ENCODE measurements at places on chromosomes 12 and 14. TPM values are rescaled to one million over a fixed set of nuclear protein-coding genes. Genes with fewer than 3 reads are reported as not detected.

Gene TSHR
- total RNA-seq = not detected

Gene IL26
- total RNA-seq = not detected

Gene RPL10L
- 3.1 TPM for total RNA-seq

Gene GPR132
- 1.5 TPM for total RNA-seq

Gene ACSM4
- total RNA-seq = not detected

DNA sequence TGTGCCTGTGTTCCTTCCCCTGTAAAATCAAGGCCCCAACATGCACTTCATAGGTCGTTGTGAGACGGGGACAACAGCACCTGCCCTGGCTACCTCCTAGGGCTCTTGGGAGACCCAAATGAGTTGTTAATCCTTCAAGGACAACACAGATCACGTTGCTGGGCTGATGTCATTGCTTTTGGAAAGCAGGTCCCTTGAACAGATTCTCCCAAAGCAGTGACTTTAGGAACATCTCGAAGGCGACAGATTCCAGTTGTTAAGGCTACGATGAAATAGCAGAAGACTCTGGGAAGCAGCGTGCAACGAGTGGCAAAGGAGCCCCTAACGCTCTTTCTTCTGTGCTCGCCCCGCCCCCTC is 26.2 kb upstream of the MAP1LC3B2 start:
- no peak for DNase-seq

- no peak for DNase-seq
These were observed 82.8 kb downstream of the BORCS5 start for GRCh38 chr12:12439636-12440035.

- DNase-seq = no peak
These were observed 2.9 kb upstream of the EPYC start for GRCh38 chr12:91007531-91008290.

DNA sequence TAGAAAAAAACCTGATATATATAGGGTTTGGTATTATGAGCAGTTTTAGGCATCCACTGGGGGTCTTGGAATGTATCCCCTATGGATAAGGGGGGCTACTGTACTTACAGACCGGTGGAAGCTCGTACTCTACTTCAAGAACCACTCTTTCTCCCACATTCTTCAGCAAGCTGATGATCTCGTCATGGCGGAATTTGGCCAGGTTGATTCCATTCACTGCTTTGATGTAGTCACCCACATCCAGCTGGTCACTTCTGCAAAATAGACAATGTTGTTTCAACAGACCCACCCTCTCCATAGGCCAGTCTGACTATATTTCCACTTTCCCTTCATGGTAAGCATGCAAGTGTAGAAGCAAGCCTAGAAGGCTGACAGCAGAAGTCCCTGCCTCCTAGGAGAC is 139.9 kb downstream of the GRIP1 start:
- DNase-seq = no peak

- DNase-seq = no peak
These were observed 32.0 kb upstream of the FGD4 start for GRCh38 chr12:32367381-32367780.

GRCh38 chr12:50246197-50246865 is 37.0 kb downstream of the LIMA1 start:
- DNase-seq = no peak

DNA sequence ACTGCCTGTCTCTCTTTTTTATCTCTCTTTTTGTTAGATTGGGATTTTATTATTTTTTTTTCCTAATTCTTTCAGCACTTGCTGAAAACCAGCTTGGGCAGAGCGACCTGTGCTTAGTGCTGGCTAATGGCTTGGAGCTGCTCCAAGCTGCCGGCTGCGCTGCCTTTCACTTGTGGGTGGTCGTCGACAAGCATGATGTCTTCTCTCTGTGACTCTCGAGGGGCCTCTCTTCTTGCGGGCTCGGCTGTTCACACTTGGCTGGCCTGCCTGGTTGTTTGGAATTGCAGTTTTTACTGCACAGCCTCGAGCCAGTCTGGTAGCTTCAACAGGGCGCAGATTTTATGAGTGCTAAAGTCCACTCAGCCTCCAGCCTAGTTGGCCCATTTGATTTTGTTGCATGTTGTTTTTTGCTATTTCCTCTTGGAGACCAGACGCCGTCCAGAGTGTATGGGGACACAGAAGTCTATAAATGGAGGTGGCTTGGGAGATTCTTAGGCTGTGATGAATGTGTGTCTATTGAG is 18.6 kb downstream of the TPCN1 start:
- DNase-seq = no peak

- DNase-seq = no peak
These were observed 86.3 kb downstream of the PLCZ1 start for GRCh38 chr12:18651525-18651924.

- DNase-seq = no peak
These were observed 272.4 kb downstream of the NELL2 start for GRCh38 chr12:44603701-44604100.

DNA sequence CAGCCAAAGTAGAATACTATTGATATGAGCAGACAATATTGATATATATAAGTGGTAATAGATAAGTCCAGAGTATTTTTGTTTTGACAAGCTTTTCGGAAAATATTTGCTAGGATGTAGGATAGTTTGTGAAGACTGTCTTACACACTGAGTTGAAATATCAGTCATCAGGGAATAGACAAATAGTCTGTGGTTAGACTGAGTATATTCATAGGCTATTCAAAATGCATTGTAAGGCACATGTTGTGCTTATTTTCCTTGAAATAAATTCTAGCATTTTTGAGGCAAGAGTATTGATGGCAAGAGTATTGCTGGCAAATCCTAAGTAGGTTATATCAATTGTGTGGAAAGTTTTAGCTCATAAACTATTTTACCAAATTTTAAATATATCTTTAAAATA is 201.1 kb downstream of the LRIG3 start:
- no peak for DNase-seq

DNA sequence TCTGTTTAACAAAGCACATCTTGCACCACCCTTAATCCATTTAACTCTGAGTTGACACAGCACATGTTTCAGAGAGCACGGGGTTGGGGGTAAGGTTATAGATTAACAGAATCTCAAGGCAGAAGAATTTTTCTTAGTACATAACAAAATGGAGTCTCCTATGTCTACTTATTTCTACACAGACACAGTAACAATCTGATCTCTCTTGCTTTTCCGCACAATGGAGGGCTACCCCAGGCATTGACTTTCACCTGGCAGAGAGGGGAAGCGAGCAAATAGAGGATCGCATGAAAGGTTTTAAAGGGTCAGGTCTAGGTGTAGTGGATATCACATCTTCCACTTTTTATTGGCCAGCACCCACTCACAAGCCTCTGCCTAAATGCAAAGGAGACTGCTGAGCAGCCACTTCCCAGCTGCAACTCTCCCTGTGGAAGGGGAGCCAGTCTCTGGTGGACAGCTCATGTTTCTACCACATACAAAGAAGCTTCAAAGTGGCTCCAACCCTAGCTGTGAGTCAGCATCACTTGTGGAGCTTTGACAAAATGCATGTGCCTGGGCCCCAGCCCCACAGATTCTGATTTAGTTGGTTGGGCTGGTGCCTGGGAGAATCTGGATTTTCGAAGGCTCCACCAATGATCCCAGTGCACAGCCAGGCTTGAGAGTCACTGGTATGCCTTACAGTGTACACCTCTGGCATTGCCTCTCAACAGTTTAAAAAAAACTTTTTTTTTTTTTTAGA is 7.2 kb upstream of the FNTB start:
- no peak for DNase-seq

DNA sequence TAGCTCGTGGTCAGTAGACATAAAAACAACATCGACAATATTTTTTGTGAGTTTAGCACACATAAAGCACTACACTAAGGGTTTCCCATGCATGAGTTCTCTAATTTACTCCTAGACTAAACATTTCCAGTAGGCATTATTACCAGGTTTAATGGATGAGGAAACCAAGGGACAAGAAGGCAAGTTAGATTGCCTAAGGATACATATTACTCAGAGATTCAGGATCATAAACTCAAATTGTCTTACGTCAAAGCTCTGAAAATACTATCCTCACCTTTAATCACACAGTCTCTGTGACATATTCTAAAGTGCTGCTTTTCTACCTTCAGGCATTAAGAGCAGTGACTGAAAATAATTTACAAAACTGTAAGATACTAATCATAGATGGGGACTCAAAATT is 655.3 kb downstream of the SLC16A7 start:
- DNase-seq = no peak

DNA sequence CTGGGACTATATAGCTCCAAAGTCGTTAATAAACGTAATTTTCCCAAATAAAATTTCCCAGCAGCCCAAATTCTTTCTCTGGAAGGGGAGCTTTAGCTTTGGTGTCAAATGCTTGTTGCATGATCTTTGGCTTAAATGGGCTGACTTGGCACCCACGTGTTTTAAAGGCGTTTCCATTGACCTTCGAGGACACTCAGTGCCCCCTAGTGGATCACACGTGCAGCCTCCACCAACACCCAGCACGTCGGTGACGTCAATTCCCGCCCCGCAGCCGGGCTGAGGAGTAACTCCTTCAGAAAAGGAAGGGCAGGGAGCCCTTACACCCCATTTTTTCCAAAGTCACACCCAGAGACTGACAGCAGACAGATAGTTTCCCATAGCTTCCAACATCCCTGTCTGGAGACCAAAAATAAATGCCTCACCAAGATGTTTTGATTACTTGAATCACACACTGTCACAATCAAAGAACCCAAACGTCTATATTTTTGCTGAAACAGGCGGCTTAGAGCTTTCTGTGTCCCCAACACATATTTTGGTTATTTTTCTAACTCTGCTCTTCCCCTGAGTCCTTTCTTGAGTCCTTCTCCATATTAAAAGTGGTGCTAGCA is 707.9 kb downstream of the AACS start:
- DNase-seq = no peak

GRCh38 chr14:103727313-103727980 is 11.8 kb downstream of the ZFYVE21 start:
- DNase-seq = no peak

- no peak for DNase-seq
These were observed 591.0 kb upstream of the ATP2B1 start for GRCh38 chr12:90299666-90300065.

GRCh38 chr14:31479027-31479426 is 8.8 kb downstream of the GPR33 start:
- DNase-seq = no peak

GRCh38 chr12:96136161-96136560 is 58.0 kb upstream of the ELK3 start:
- DNase-seq = no peak

DNA sequence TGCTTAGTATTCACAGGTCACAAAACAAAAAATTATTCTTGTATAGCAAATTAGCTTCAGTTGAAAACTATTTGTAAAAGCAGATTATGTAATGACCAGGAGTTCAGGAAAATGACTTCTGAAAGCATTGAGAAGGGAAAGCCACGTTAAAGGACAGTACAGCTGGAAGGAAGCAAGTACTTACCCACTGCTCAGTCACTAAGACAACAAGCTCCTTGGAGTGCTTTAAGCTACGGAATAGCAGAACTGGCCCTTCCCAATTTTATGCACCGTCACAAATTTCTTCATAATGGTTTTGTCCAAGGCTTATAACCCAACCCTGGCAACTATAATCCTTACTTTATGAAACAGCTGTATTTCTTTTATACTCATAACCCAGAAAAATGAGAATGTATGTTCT is 13.0 kb upstream of the SNAPC1 start:
- DNase-seq = no peak

- DNase-seq = no peak
These were observed 4.2 kb downstream of the GSG1 start for GRCh38 chr12:13099066-13099843.

DNA sequence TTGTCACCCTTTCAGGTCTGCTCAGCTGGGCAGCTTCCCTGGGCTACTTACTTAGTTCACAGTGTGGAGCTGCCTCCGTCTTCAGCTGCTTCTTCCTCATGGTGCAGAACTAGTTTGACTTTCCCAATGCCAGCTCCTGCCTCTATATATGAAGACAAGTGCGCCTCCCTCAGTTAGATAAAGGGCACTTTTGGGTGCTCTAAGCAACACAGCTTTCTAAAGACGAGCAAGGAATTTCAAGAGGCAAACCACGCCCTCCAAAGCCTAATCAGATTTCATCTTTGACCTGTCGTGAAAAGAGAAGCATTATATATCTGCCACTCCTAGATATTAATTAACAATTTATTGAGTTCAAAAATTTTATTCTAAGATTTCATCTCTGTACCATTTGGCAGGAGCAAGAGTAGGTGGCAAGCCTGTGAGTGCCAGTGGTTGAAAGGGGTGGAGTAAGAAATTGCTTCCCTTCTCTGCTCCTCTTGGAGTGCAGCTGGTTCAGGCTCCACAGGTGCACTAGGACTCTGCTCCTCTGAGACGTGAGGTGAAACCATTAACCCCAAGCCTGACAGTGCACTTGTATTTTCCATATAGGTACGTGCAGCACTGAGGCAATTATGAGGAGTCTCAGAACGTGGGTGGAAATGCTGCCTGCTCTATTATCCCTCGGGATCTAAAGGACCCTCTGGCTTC is 2.1 kb upstream of the SLC11A2 start:
- DNase-seq = no peak

DNA sequence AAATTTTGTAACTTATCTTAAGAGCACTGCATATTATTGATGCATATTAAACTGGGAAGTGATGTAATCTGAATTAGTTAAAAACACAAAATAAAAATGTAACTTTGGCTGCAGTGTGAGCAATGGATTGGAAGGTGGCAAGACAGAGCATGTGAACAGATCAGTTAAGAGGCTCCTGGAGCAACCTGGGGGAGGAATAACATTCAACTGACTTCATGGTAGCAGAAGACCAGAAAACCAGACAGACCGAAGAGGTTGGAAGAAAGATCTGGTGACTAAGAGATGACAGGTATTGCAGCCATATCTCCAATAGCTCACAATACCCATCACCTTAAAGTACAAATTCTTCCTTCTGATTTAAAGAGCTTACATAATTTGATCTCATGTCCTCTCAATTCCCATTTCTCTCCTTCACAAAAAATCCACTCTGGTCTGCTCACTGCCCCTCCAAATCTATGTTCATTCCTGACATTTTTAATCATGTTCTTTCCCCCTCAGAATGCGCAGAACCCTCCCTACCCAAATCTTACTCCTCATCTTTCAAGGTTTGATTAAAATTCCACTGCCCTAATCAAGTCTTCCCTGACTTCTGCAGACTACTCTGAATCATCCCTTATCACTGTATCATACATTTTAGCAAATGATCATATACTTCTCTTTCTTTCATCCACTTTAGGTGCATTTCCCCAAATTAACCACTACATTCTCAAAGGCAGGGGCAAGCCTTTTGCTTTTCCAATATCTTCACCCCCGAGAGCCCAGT is 51.5 kb downstream of the DUSP16 start:
- DNase-seq = no peak

GRCh38 chr12:14979468-14979867 is 6.6 kb downstream of the PDE6H start:
- no peak for DNase-seq

DNA sequence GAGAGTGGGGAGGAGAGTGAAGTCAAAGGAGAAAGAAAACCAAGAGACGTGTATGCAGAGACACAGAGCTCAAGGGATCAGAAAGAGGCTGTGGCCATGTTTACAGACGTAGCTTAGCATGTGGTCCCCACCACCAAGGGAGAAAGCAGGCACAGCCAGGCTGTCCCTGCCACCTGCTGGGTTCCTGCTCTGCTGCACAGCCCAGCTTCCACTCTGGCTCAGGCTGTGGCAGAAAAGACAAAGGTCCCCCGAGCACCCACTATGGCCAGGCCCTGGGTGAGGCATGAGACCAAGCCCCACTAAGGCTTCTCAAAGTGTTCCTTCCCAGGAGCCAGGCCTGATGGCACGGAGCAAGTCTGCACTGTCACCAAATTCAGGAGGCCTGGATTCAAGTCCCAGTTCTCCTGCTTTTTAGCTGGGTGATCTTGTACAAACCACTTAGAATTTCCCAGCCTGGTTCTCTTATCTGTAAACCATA is 25.9 kb upstream of the COL2A1 start:
- DNase-seq = no peak

GRCh38 chr12:116539361-116539771 is 19.8 kb upstream of the MAP1LC3B2 start:
- no peak for DNase-seq

- peak; percentile 58 for DNase-seq
These were observed 271.6 kb downstream of the CACNA1C start for GRCh38 chr12:2324387-2324786.
